ENCODE measurements at places on chromosomes 4 and X.

DNA sequence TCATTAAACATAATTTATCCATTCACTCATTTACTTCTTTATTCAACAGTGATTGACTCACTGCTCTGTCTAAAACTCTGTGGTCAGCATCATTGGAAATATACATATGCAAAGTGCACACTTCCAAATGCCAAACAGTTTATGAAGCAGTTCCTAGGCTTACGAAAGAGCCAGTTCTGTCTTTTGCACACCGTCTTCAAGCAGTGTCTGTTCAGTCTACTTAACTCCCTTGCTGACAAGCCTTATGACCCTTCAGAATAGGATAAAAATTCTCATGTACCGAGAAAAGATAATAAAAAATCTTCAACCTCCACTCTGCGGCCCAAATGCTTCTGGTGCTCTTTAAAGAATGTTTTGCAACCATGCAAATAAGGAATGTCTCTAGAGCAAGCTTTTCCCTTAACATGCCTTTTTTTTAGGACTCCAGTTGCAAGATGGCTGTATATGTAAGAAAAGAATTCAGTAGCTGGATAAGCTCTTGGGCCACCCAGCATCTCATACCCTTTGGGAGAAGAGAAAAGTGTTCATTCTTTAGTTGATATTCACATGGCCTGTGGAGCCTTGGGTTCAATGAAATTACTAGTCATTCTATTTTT, 1037.0 kb upstream of the SLIT2 start:
- DNase-seq: no peak

GRCh38 chr4:169160825-169161224, 109.9 kb downstream of the SH3RF1 start:
- no peak for DNase-seq

- no peak for DNase-seq
Measured at GRCh38 chr4:172202480-172203076, 389.4 kb downstream of the GALNTL6 start.

- no peak for DNase-seq
Measured at GRCh38 chr4:8291036-8291682, 21.6 kb downstream of the HTRA3 start.

GRCh38 chr4:52110171-52110570, 59.1 kb downstream of the SPATA18 start:
- no peak for DNase-seq

DNA sequence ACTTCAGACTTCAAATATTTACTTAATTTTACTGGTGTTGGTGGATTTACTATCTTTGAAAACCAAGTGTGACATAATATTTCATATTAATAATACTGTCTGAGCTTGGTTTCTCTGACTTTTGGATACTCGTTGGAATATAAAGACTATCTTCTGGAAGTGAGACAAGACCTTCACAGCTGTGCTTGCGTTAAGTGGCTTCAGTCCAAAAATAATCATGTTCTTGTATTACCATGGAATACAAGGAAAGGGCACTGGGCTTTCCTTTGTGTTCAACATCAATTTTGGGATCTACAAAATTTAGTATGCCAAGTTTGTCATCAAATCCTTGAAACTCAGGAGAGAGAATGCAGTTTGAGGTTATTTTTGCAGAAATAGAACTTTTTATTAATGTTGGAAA, 712.4 kb upstream of the LCORL start:
- no peak for DNase-seq

GRCh38 chr4:55424791-55425190, 29.0 kb downstream of the TMEM165 start:
- no peak for DNase-seq

DNA sequence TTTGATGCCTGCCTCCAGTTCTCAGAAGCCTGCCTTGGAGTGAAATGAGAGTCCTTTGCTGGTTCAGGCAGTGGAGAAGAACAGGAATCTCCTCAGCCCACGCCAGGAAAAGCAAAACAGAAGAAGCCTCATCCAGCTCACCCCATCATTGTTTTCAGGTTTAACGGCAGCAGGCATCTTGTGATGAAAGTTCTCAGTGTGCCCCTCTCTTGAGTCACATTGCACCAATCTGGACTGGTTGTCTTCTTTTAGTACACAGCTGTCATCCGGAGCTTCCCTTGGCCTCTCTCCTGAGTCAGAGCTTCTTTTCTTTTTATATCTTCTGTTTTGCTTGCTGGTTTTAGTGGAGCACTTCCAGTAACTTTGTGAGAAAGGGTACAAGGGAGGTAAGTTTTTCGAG, 50.9 kb downstream of the TSPAN7 start:
- no peak for DNase-seq

DNA sequence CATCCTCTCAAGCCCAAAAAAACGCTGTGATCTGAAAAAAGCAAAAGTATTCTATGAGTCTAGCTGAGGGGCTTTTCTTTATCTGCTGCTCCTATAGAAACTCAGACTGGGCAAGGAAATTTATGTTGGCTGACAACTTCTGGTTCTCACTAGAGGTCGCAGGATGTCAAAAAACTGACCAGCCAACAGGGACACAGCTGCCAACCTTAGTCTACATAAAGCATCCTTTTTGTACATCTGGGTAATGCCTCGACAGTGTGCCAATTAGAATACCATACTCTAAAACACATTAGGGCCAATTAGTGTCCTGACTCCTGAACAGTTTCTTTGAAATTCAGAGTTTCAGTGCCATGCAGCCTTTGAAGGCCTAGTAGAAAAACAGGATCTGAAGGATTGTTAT, 8.8 kb upstream of the TLL1 start:
- DNase-seq: no peak

- DNase-seq: no peak
Measured at GRCh38 chrX:155417769-155418168, 35.9 kb downstream of the F8A2 start.

DNA sequence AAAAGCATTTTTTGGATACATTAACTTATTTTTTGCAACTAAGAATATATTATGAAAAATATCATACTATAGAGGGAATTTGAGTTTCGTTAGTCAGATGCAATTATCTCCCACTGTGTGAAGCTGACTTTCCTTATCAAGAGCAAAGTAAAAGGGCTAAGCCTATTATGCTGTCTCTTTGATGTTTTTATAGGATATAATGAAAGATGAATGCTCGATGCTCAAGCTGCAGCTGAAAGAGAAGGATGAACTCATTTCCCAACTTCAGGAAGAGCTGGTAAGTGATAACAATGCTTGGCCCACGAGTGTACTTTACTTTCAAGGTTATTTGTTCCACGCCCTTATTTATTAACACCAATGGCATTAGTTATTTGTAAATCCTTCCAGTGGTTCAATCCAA, 688.4 kb downstream of the CCSER1 start:
- DNase-seq: no peak

DNA sequence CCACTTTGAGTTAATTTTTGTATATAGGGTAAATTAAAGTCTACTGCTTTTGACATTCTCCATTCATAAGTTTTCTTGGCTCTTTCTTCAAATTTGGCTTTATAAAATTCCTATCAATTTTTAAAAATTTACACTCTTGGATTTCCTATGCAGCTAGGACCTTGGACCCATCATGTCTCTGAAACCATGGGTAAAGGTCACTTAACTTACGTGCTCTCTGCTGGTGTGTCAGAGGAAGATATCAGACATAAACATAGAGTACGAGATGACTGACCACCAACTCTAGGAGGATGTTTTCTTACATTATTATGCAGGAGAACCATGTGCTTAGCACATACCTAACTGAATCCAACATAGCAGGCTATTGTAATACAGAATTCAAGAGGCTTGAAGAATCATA, 62.5 kb upstream of the C1GALT1C1 start:
- no peak for DNase-seq

DNA sequence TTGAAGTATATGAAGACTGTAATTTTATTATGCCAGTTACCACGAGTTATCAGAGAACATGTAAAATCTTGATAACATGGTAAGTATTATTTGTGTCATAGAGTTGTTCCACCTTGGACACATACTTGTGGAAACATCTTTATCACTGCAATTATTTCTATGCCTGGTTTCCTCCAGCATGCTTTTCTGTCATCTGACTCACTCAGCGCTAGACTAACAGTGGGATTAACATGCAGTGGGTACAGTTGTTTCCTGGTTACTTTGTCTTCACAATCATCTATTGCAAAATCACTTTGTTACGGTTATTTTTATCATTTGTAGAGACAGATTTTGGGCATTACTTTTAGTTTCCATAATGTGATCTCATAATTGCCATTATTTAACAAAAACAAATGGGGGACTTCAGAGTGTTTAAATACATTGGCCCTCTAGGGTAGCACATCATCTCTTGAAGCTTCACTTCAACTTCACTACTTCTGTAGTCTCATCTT, at the start of gene STATH:
TSS of gene STATH (plus strand) at position 441 of the 491 bp plus-strand sequence. CDS start 2,472 bp downstream, outside the sequence.
- no peak for DNase-seq

All from activated T-cell treated with anti-CD3 and anti-CD28 coated beads for 48 hours (primary cell).